Right renal pelvis (tissue), 4 donors: ENCODE measurements at places on chromosomes 16 and 17.

DNA sequence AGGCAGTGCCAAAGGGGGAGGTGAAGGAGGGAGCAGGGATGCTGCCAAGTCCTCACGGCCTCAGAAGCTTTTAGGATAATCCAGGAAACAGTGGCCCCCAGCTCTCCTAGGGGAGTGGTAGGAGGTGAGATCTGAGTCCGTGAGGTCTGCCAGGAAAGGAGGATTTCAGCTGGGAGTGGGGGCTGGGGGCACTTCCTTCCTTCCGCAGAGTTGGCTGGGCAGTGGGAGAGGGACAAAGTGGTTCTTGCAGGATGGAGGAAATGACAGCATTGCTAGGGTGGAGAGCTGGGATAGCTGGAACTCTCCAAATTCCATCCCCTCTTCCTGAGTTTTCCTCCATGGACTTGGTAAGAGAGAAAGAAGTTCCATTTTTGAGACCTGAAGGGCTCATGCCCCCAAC lies 4.8 kb upstream of the SP6 start:
- DNase-seq, result no peak

DNA sequence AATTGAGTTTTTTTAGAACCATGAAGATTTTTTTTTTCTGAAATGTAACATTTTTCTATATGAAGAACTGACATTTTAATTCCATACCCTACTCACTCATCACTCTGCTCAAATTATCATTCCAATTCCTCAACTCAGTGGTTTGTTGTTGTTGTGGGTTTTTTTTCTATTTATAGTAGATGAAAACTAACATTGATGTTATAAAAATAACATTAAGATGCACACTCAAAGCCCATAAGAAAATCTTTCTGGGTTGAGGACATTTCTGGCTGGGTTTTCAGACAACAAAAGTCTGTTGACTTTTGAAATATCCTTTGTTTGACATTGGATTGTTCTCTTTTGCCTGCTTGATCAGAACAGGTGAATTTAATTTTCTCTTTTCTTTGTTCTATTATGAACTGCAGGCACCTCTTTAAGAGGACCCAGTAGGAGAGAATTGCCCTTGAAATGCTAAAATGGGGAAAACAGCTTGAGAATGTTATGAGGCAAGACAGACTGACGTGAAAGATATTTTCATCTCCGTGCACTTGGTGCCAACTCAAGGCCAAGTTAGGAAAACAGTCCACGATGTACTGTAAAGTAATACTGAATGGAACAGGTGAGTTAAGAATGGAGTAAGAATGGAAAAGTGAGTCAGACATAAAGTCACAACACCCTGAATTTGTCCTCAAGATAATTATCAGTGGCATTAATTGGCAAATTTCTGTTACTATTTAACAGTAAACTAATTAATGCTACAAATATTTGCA lies 16.1 kb upstream of the ABCA5 start:
- DNase-seq, result no peak

- DNase-seq, result no peak
These were observed 43.4 kb downstream of the HNF1B start for GRCh38 chr17:37701496-37701898.

GRCh38 chr17:50828508-50829170 lies 6.7 kb upstream of the WFIKKN2 start:
- DNase-seq, result no peak

DNA sequence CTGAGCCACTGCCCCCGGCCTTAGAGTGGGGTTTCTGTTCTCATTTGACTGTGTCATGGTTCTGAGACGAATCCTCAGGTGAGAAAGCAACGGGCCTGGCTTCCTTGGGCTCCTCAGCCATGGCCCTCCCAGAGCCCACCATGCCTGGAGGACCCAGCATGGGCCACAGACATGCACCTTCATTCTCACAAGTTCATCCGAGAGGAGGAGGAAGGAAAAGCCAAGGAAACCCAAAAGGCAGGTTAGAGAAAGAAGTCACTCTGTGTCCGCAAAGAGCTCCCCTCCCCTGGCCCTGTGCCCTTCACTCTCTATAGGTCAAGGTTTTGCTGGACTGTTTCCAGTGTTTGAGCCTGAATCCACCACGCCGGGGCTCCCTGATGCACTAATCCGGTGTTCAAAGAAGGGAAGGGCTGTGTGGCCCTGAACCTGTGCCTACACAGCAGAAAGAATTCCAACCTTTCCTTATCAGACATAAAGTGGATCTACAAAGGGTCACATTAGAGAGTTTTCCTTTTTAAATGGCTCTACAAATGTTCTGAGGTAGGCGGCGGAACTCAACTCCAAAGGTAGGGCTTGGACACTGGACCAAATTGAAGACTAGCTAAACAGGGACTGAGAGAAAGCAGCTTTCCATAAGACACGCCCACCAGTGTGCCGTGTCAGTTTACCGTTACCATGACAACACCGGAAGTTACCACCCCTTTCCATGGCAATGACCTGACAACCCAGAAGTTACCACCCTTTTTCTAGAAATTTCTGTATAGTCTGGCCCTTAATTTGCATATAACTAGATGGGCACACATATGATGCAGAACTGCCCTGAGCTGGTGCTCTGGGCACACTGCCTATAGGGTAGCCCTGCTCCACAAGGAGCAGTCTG lies 15.9 kb upstream of the PECAM1 start:
- DNase-seq, result no peak

DNA sequence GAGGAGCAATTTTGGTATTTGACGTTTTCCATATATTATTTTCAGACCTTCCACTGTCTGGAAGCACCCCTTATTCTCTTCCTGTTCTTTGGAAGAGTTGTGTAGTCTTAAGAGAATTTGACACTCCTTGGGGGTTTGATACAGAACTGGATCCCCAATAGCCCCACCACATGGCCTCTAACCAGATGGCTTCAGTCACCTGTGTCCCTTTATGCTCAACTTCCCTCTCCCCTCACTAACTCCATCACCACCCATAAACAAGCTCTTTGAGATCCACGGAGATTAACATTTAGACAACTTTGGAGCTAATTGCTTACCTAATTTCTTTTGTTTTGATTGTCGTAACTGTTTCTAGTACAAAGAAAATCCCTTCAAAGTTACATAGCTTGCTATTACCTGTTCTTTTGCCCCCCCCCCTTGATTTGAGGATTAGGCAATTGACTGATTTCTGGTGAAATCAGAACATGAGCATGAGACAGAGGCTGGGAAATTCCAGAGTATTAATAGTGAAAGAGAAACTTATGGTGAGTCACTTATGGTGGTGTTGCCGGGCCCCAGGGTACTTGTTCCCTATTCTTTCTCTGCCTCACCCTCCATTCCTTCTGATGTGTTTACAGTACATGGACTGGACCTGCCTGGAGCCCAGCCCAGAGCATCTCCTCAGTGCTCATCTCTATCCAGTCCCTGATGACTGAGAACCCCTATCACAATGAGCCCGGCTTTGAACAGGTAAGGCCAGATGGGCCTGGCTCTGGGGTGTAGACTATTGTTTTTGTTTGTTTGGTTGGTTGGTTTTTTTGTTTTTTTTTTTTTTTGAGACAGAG lies 7.5 kb downstream of the UBE2Z start:
- no peak for DNase-seq

DNA sequence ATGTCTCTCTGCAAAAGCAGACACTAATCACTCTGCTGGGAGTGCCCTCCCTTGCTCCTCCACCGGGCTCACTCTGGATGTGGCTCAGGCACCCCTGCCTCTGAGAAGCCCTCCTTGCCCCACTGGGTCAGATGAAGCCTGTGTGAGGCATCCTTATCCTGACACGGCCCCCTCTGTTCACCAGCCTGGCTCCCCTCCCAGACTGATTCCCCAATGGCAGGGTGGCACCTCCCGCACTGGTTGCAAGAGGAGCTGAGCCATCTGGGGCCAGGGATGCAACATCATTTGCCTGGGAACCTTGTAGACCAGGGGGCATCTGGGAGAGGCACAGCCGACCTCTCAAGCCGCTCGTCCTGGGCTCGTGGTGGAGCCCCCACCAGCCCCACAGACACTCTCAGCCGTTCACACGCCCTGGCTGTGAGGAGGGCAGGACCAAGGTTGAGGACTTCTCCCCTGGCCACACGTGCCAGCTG lies 6.7 kb downstream of the SMTNL2 start:
- DNase-seq, result no peak

- no peak for DNase-seq
These were observed 28.7 kb upstream of the TNRC6A start for GRCh38 chr16:24700549-24701392.
